ENCODE measurements at places on chromosomes 4 and X.

DNA sequence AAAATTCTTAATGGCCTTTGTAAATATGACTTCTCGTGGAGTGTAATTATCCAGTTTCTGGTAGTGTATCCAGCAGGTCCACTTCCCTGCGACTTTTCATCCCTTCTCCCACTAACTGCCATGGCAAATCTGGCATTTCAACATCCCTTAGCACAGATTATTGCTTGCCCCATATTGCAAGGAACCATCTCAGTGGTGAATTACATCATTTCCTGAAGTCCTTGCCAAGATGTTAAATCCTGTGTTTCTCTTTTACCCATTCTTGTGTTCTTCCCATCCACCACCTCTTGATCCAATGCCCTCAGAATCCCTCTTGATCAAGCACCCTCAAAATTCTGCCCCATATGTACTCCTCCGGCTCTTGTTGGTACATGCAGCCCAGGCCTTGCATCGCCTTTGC lies 88.1 kb upstream of the ZNF81 start:
- no peak for DNase-seq

- DNase-seq, result no peak
Observed at GRCh38 chr4:169103966-169104412, 93.9 kb upstream of the CBR4 start.

GRCh38 chr4:101205916-101206315 lies 141.4 kb downstream of the PPP3CA start:
- DNase-seq, result no peak

GRCh38 chr4:128649575-128650205 lies 159.8 kb upstream of the JADE1 start:
- no peak for DNase-seq

GRCh38 chr4:112340023-112340422 lies 42.9 kb downstream of the ALPK1 start:
- no peak for DNase-seq

DNA sequence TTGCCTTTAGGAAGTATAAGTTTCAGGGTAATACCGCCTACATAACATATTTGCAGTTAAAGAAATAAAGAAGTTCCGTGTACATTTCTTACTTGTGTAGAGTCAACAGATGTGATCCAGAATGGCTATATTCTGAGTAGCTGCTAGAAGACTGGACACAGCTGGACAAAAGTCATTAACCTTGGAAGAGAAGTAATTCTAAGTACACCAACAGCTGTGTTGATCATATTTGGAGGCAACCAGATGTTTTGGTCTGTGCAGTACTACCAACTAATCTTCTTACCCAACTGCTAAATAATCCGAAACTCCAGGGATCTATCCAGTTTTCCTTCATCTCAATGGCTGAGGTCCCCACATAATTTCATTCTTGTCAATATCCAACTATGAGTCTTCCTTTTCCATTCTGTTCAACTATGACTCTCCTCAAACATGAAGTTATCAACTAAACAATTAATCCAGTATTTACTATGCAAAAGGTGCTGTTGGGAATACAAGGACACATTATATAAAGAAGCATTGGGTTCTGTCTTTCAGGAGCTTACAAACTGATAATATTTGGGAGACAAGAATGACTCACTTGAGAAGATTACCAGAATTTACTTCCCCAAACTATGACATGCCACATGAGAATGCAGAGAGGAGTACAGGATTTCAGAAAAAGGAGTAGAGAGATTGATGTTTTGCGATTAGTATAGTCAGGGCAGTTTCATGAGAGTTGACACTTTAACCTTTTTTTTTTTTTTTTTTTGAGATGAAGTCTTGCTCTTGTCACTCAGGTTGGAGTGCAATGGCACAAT lies 78.2 kb downstream of the COL4A6 start:
- DNase-seq, result no peak

GRCh38 chr4:48557478-48557877 lies 67.4 kb downstream of the ZAR1 start:
- no peak for DNase-seq

All from psoas muscle (tissue), 8 donors.